Mesenteric fat pad (tissue), 1 donor: ENCODE measurements at places on chromosomes 1 and 21. TPM values are rescaled to one million over a fixed set of nuclear protein-coding genes. Genes with fewer than 3 reads are reported as not detected.

DNA sequence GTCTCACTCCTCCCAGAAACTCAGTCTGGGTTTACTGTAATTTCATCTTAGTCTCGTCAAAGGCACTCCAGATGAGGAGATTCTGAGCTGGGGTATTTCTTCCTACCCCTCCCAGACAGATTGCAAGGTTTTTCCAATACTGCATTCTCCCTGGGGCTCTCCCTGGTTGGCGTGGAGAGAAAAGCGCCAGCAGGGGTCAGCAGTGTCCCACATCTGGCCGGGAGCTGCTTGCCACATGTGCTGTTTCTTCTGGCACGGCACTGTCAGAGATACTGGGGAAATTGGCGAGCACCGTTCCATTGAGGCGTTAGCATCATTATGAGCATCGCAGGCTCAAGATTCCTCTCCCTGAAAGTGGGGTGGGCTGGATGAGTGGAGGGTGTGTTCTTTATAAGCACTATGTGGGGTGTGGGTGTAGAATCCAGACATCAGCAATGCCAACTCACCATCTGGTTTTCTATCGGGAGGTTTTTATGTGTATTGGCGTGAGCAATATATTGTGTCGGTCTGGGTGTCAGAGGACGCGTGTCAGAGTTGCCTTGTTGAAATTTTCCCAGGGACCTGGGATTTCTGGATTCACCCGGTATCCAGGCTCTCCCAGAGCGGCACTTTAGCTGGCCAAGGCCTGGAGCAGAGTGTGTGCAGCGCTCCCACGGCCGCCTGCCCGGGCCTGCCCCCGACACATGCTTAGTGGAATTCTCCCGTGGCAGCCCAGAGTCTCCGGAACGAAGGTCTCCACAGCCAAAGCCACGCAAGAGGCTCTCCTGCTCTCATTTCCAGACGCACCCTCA is 8.0 kb upstream of the NAV1 start:
- DNase-seq = no peak

Gene CALML6
- 0.26 TPM for total RNA-seq

DNA sequence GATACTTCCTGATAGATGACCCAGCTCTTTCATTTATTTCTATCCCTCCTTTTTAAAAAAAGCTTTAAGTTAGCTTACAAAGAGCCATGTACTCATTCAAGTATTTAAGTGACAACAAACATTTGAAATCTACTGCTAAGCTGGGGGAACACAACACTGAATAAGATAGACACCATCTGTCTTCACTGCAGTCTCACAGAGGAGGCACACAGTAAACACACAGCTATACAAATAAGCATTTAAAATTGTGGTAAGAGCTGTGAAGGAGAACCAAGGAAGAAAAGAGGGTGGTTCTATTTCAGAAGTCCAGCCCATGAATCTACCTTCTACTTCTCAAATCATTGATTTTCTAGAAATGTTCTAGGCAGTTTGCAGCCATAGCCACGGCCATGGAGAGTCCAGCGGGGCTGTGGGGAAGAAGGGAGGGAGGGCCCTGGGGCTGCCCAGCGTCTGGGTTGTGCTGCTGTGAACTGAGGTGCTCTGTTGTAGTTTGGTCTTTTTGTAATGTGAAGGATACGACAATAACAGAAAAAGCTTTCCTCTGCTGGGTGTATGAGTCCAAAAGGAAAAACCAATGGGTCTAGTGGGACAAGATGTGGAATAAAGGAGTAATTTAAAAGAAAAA is 28.2 kb downstream of the PRDM2 start:
- DNase-seq = no peak

Gene IL20
- total RNA-seq = not detected

GRCh38 chr1:246602194-246602593 is 35.9 kb downstream of the CNST start:
- no peak for DNase-seq

Gene KCNE2
- not detected for total RNA-seq

Gene HES4
- total RNA-seq = 25.5 TPM

DNA sequence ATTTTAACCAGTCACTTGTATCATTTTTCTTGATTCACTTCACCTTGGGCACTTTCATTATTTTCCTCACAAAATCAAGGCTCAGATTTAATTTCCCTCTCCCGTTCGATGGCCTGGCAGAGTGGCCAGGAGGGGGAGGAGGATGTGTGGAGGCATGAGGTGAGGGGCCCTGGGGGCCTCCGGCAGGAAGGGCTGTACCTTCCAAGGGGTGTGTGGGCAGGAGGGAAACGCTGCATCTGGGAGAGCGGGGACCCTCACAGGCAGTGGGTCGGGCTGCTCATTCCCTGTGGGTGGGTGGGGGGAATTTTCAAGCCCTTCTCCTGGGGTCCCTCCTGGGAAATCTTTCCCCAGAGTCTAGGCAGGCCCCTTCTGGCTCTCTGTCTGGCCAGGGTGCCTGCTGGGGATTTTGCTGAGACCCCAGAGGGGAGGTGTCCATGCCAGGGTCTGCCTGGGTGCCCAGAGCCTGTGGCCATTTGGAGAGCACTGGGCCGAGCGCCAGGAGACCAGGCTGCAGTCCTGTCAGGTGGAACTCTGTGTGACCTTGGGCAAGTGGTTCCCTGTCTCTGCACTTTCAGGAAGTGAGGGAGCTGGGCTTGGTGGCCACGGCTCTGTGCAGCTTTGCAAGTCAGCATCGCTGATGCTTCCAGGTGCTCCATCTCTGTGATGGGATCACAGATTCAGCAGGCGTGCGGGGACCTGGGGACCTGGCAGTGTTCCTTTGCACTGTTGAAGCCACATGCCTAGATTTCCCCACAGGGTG is 81.9 kb upstream of the C1orf174 start:
- DNase-seq = no peak

DNA sequence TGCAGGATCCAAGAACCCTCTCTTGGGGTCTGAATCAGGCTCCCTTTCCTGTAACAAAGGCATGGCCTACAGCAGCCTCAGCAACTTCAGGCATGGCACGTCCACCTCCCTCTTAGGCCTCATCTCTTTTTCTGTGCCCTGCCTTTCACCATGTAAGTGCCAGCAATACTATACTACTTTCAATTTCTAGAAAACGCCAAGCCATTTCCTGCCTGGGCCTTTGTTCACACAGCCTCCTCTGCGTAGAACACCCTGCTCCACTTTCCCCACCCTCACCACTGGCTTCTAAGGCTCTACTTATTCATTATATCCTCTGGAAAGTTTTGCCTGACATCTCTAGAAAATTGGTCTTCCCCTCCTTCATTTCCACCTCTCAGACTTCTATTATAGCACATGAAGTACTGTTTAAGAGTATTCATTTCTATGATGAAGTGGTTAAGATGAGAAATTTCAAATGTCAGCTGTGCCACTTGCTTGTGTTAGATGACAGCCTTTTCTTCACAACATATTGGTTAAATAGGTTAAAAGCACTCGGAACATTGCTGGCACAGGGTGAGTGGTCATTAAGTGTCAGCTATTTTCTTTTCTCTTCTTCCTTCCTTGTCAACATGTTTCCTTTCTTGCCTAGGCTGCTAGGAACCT is 41.6 kb upstream of the VWA5B1 start:
- DNase-seq = no peak

- DNase-seq = no peak
These were observed 9.2 kb upstream of the HHIPL2 start for GRCh38 chr1:222557148-222557547.

DNA sequence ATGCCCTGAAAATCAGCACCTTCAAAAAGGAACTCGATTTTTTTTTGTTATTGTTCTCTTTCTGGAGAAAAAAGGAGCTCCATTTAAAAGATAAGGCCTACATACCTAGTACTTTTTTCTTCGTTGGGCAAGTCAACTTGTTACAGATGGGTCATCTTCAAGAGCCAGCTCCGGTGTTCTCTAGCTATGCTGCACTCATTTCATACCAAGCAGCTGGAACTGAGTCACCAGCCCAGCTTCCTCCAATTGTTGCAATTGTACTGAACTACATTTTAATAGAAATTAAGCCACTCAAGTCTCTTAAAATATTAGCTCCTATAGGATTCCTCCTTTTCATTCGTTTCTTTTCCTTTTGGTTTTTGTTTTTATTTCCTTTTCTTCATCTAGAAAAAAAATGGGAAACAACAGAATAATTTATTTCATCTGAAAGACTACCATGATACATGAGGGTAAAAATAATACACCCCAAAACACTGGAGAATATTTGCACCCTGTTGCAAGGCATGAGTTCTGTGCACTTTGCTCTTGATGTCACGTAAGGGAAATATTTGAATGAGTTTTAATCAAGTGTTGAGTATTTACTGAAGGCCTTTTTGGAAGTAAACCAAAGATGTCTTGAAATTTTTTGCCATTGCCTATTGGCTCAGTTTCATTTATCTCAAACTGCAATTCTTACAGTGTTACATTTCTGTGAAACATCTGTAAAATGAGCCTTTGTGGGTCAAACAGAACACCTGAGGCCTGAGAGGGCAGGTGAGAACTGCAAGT is 60.5 kb downstream of the CLIC4 start:
- no peak for DNase-seq

DNA sequence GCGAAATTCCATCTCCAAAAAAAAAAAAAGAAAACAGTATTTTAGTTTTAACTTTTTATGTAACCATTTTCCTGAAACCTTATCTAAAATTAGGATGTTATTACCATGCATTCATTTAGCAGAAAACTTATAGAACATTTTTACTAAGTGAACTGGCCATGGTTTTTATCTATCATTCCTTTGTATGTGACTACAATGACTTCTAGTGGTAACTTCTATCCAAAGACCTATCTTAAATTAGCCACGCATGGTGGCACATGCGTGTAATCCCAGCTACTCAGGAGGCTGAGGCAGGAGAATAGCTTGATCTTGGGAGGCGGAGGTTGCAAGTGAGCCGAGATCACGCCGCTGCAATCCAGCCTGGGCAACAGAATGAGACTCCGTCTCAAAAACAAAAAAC is 11.4 kb downstream of the GGPS1 start:
- DNase-seq = no peak

GRCh38 chr1:118184739-118185083 is 317 bp downstream of the SPAG17 start:
- DNase-seq = no peak

Gene MEGF6
- 61.1 TPM for total RNA-seq

Gene S100A8
- total RNA-seq = 674 TPM

- no peak for DNase-seq
These were observed 19.3 kb downstream of the DPT start for GRCh38 chr1:168709405-168710363.

Gene ANKRD65
- 4.1 TPM for total RNA-seq

GRCh38 chr1:59738591-59739015 is 76.1 kb upstream of the HOOK1 start:
- no peak for DNase-seq

DNA sequence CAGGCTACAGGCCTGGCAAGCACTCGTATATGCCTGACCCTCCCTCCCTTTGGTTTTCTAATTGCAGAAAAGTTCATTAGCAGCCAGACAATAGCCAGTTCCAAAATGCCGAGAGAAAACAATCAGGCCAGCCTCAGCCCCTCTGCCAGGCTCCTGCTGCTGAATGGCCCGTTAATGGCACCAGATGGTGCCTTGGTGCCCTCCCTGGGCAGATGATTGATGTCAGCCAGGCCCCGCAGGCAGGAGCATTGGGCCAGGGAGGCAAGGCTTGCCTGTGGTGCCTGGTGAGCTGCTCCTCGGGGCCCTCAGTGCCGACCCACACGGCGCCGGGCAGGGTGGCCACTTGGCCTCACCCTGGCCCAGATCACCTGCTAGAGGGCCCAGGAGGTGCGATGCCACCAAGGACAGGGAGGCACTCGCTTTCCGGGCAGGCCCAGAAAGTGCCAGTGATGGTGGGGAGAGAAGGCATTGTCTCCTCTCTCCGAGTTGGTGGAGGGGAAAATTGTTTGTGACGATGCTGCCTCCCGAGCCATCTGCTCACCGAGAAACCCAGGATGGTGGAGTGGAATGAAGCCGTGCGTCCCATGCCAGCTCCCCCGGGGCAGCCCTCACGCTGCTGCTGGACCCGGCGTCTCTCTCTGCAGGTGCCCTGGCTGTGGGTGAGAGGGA is 28.1 kb downstream of the QSOX1 start:
- DNase-seq = no peak

Gene C1orf226
- total RNA-seq = 1.6 TPM
